Caco-2 (cell line): ENCODE measurements at places on chromosomes 7 and 10. TPM values are rescaled to one million over a fixed set of nuclear protein-coding genes. Genes with fewer than 3 reads are reported as not detected.

The LRRN3 gene
- 0.68 and 0.77 TPM in 2 replicates for total RNA-seq

The SPDYE8 gene
- total RNA-seq: not detected in 2 replicates

The FAM13C gene
- total RNA-seq: 0.18 and 0.42 TPM in 2 replicates

The PFKFB3 gene
- total RNA-seq: 33.0 and 35.4 TPM in 2 replicates

The NKX6-2 gene
- not detected in 2 replicates for total RNA-seq

The OPN4 gene
- total RNA-seq: not detected in 2 replicates

The VSTM4 gene
- not detected in 2 replicates for total RNA-seq

The MYL10 gene
- not detected in 2 replicates for total RNA-seq

The ADAM12 gene
- not detected in 2 replicates for total RNA-seq

The CARD11 gene
- total RNA-seq: 4.4 and 5.4 TPM in 2 replicates

The OR6B1 gene
- not detected in 2 replicates for total RNA-seq

The EGFR gene
- total RNA-seq: 55.1 and 60.1 TPM in 2 replicates

The FAM180A gene
- not detected in 2 replicates for total RNA-seq

The VOPP1 gene
- 43.6 and 46.8 TPM in 2 replicates for total RNA-seq

The NPTX2 gene
- not detected in 2 replicates for total RNA-seq

The TMEM184A gene
- 16.5 and 22.0 TPM in 2 replicates for total RNA-seq

The DCLRE1A gene
- 13.3 and 13.5 TPM in 2 replicates for total RNA-seq

The DKK1 gene
- total RNA-seq: 1,709 and 1,866 TPM in 2 replicates

The PRKAR2B gene
- 0.07 and 0.12 TPM in 2 replicates for total RNA-seq

The IFIT1B gene
- not detected in 2 replicates for total RNA-seq

The CRYGN gene
- not detected in 2 replicates for total RNA-seq

The SLC18A3 gene
- total RNA-seq: not detected in 2 replicates

The OR2A12 gene
- not detected in 2 replicates for total RNA-seq

The PHYHIPL gene
- total RNA-seq: 48.1 and 50.2 TPM in 2 replicates

The NRAP gene
- total RNA-seq: 0.05 and 0.09 TPM in 2 replicates

The GIMAP8 gene
- total RNA-seq: 0.07 TPM in 1 of 2 replicates, not detected in the other

The GIMAP1 gene
- total RNA-seq: not detected in 2 replicates

The IKZF1 gene
- total RNA-seq: not detected in 2 replicates

The UNCX gene
- not detected in 2 replicates for total RNA-seq

The SLC37A3 gene
- 40.6 and 46.4 TPM in 2 replicates for total RNA-seq

The TRIM73 gene
- total RNA-seq: 0.82 and 0.86 TPM in 2 replicates

The CNTNAP2 gene
- total RNA-seq: 42.5 and 45.0 TPM in 2 replicates

The SH3PXD2A gene
- 6.3 and 7.5 TPM in 2 replicates for total RNA-seq

The GALNT17 gene
- not detected in 2 replicates for total RNA-seq

The PNLIPRP2 gene
- 0.67 and 1.00 TPM in 2 replicates for total RNA-seq

The FRG2B gene
- total RNA-seq: not detected in 2 replicates

The NPY4R gene
- total RNA-seq: 0.23 and 0.56 TPM in 2 replicates

The ABCB1 gene
- 34.6 and 37.3 TPM in 2 replicates for total RNA-seq

The C10orf62 gene
- not detected in 2 replicates for total RNA-seq

The ZNF425 gene
- 2.6 and 4.0 TPM in 2 replicates for total RNA-seq

The PCDH15 gene
- total RNA-seq: 0.02 and 0.07 TPM in 2 replicates

The CALHM3 gene
- total RNA-seq: 0.18 TPM in 1 of 2 replicates, not detected in the other

The UCN3 gene
- not detected in 2 replicates for total RNA-seq

The EPO gene
- 0.72 and 1.1 TPM in 2 replicates for total RNA-seq

The INMT gene
- total RNA-seq: 2.2 and 3.3 TPM in 2 replicates

The ODAD2 gene
- total RNA-seq: not detected in 2 replicates

The ERVW-1 gene
- 0.51 TPM in 1 of 2 replicates, not detected in the other for total RNA-seq

The CLDN4 gene
- total RNA-seq: 249 TPM in 2 replicates

The CYP26C1 gene
- 0.09 and 0.16 TPM in 2 replicates for total RNA-seq

The EVX1 gene
- total RNA-seq: not detected in 2 replicates

The SCIN gene
- 0.39 and 0.84 TPM in 2 replicates for total RNA-seq

The NKX2-3 gene
- 0.37 and 0.43 TPM in 2 replicates for total RNA-seq
